GM23248 (cell line): ENCODE measurements at places on chromosomes 1 and 21. TPM values are rescaled to one million over a fixed set of nuclear protein-coding genes. Genes with fewer than 3 reads are reported as not detected.

The CD5L gene
- polyA plus RNA-seq = not detected in 2 replicates

The RCSD1 gene
- polyA plus RNA-seq = 0.15 and 0.23 TPM in 2 replicates

The VASH2 gene
- polyA plus RNA-seq = 0.06 and 0.19 TPM in 2 replicates

The SPTA1 gene
- polyA plus RNA-seq = not detected in 2 replicates

The FMOD gene
- 11.2 and 11.4 TPM in 2 replicates for polyA plus RNA-seq

The MANEAL gene
- 0.23 TPM in 1 of 2 replicates, not detected in the other for polyA plus RNA-seq

The FOXD3 gene
- not detected in 2 replicates for polyA plus RNA-seq

The PPFIA4 gene
- 3.2 and 4.9 TPM in 2 replicates for polyA plus RNA-seq

The CFAP45 gene
- 0.34 and 0.51 TPM in 2 replicates for polyA plus RNA-seq

The RGS7 gene
- 1.2 and 1.7 TPM in 2 replicates for polyA plus RNA-seq

The AMPD1 gene
- not detected in 2 replicates for polyA plus RNA-seq

The AP4B1 gene
- 9.9 and 11.8 TPM in 2 replicates for polyA plus RNA-seq

The SIKE1 gene
- 50.9 and 53.0 TPM in 2 replicates for polyA plus RNA-seq

The HIPK1 gene
- 6.1 and 7.6 TPM in 2 replicates for polyA plus RNA-seq

The CRABP2 gene
- 64.1 and 68.6 TPM in 2 replicates for polyA plus RNA-seq

The RIIAD1 gene
- polyA plus RNA-seq = 1.1 and 1.2 TPM in 2 replicates

The ZBTB7B gene
- 2.3 and 2.9 TPM in 2 replicates for polyA plus RNA-seq

The SPRTN gene
- polyA plus RNA-seq = 9.3 and 10.4 TPM in 2 replicates

The TNFRSF8 gene
- polyA plus RNA-seq = 0.14 and 0.23 TPM in 2 replicates

The S100A3 gene
- 7.5 and 8.0 TPM in 2 replicates for polyA plus RNA-seq

The GJA8 gene
- polyA plus RNA-seq = not detected in 2 replicates
